ENCODE measurements at places on chromosomes 3 and 15. TPM values are rescaled to one million over a fixed set of nuclear protein-coding genes. Genes with fewer than 3 reads are reported as not detected.

- DNase-seq: no peak
These were observed 203.5 kb downstream of the UBE2E2 start for GRCh38 chr3:23406601-23407000.

DNA sequence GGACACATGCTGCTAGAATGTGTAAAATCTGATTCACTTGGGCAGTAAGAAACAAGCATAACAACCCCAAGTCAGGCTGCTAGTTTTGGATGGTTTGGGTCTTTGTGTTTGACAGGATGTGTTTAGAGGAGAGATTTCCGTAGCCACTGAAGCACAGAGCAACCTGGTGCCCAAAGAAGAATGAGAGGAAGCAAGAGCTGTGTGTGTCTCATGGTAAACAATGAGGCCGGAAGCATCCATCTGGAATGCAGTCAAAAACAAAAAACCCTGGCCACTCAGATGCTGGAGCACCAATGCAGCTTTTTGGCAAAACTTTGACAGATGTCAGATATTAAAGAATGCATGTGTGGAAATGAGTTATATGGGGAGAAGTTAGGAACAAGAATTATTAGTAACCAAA lies 39.4 kb upstream of the SNRK start:
- DNase-seq: no peak

DNA sequence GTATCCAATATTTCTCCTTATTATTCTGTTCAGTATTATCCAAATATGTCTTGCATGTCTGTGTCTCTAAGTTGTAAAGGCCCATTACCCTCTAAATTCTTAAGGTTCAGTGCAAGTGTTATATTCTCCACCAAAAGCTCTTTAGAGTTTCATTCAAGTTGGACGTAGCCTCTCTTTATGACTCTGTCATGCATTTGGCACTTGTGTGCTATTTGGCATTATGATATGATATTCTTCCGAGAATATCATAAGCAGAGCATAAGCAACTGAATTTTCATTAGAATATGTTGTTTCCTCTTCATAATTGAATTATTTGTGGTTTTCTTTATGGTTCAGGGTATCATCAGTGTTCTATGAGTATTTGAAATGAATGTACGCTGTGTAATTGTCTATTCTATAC lies 594.2 kb downstream of the NAALADL2 start:
- no peak for DNase-seq

DNA sequence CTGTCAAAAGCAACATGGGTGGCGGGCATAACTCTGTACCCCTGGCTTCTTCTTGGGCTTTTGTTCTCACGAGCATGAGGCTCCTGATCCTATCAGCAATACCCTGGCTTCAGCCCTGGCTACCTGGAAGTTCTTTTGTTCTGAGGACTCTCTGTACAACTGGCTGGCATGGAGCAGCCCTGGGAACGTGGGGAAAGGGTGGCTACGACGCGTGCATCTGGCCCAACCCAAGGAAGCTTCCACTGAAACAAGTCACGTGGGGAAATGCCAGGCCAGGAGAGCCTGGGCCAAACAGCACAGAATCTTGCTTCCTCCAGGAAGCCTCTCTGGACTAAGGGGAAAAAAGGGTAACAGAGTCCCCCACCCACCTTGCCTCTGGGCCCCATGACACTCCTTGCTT lies 22.7 kb upstream of the ATP2B2 start:
- DNase-seq: peak; percentile 18

DNA sequence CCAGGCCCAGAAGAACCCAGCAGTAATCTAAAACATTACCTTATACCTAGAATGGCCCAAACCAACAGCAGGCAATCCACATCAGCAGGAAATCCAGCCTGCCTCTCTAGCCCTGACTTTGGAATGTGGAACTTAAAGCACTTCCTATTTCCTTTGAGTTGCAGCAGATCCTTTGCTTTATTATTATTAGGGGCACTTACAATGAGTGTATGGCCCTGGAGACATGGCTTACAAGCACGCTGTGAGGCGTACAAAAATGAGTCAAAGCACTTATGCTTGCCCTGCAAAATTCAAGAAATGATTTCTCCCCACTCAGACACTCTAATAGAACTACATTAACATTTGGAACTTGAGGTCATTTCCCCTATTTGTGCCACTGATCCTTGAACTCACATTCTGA lies 9.5 kb upstream of the KNSTRN start:
- no peak for DNase-seq

- DNase-seq: no peak
These were observed 471.0 kb upstream of the PROK2 start for GRCh38 chr3:72255791-72256559.

DNA sequence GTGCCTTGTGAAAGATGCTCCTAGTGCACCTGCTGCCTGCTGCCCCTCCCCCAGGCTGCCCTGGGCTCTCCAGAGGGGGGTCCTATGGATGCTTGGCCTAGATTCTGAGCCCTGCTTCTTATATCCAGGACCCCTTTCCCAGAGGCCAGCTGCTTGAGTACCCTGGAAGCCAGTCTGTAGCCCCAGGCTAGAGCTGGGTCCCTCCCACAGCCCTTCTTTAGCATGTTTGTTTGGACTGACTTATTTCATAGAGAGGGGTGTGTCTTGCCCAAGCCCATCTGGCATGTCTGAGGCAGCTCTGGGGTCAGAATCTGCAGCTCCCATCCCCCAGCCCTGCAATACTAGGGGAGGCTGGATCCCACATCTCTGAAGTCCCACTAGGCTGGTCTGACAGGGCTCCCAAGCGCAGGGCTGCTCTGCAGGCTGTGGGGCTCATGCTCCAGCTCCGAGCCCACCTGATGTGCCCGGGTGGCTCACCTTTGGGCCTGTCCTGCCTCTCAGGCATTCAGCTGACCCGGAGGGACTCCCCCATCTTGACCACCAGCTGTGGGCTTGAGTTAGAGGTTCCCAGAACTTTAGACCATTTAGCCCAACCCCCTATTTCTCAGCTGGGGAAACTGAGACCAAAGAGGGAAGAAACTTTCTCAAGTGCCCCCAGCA lies 3.1 kb downstream of the CHRNB4 start:
- no peak for DNase-seq

GRCh38 chr3:38276917-38277630 lies 5.0 kb upstream of the SLC22A14 start:
- DNase-seq: peak; percentile 19

- DNase-seq: no peak
These were observed 545.4 kb upstream of the IL12A start for GRCh38 chr3:159443266-159443665.

- no peak for DNase-seq
These were observed 104.4 kb downstream of the HERC1 start for GRCh38 chr15:63729115-63729884.

The SLC38A3 gene
- not detected for total RNA-seq

The SEMA6D gene
- not detected for total RNA-seq

The PLCD1 gene
- 20.6 TPM for total RNA-seq

The ERICH6 gene
- not detected for total RNA-seq

The GOLGA8K gene
- total RNA-seq: 0.68 TPM
